Endodermal cell (in vitro differentiated cells): ENCODE measurements at places on chromosomes 2 and 18. TPM values are rescaled to one million over a fixed set of nuclear protein-coding genes. Genes with fewer than 3 reads are reported as not detected.

CDH2 gene
- total RNA-seq = 486 to 682 TPM (median 511 TPM) in 3 replicates

IL18RAP gene
- total RNA-seq = 0.11 to 1.3 TPM in 2 of 3 replicates, not detected in the other

DNA sequence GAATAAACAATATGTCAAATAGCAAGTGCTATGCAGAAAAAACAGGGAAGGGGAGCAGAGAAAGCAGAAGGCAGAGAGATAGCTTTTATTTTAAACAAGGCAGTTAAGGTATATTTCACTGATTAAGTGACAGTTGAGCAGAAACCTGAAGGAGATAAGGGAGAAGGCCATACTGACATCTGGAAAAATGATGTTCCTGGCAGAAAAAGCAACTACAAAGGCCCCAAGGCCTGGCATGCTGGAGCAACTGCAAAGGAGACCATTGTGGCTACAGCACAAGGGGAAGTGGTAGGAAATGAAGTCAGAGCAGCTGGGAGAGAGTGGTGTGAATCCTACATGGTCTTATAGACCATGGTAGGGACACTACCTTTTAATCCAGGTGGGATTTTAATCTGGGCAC, 8.9 kb upstream of the PCBP1 start:
- no peak for DNase-seq

GRCh38 chr2:8669157-8669817, 12.6 kb upstream of the ID2 start:
- no peak for DNase-seq

DNA sequence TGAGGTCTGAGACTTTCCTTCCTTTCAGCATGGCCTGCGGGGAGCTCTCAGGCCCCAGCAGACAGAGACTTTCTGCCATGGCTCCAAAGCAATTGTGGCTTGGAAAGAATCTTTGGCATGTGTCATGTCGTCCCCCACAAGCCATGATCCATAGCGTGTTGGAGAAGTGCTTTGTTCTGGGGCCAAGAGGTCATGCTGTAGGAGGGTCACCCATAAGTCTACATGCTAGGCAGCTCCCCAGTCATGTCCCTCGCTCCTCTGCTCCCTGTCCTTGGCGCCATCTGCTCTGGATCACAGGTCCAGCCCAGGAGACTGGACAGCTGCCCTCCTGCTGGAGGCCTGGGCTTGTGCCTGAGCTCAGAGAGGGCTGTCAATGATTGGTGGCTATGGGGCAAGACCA, 78.8 kb upstream of the LCLAT1 start:
- DNase-seq = no peak

DNA sequence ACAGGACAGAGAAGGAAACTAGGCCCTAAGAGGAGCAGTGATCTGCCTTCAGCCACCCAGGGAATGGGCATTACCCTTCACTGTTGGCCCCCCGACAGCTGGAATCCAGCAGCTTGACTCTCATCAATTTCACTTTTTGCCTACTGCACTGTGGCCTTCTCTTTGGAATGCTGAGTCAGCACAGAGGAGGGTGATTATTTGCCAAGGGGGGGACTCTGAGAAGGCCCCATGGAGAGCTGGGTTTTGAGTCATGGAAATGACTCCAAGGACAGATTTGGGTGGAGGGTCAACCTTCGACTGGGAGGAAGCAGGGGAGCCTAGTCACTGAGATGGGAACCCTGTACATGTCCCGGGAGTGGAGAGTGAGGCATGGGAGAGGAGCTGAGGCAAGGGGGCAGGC, 38.1 kb upstream of the NTSR2 start:
- DNase-seq = no peak

SRD5A2 gene
- 0.05 TPM in 1 of 2 replicates, not detected in the other for total RNA-seq

DNA sequence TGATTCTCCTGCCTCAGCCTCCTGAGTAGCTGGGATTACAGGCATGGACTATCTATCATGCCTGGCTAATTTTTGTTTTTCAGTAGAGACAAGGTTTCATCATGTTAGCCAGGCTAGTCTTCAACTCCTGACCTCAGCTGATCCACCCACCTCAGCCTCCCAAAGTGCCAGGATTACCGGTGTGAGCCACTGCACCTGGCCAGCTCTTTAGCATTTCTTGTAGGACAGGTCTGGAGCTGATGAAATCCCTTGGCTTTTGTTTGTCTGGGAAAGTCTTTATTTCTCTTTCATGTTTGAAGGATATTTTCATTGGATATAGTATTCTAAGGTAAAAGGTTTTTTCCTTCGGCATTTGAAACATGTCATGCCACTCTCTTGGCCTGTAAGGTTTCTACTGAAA, 20.2 kb downstream of the VPS54 start:
- DNase-seq = no peak

LOXL3 gene
- total RNA-seq = 5.4 to 13.5 TPM (median 8.0 TPM) in 3 replicates

DNA sequence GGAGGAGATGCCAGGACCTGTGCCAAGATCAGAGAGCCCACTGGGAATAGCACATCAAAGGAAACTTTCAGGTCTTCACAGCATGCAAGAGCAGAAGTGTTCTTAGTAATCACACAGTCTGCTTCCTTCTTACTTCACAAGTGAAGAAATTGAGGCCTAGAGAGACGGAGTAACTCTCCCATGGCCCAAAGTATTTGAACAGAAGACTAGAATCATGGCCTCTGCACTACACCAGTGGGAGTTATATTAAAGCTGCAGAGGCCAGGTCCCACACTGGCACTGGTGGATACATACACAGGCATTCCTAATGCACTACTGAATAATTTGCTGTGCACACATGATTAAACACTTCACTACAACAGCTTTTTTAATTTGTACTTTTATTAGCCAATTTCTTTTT, 107.6 kb upstream of the RMP24 start:
- peak; percentile 16 for DNase-seq

GRCh38 chr2:46979571-46979979, 64.0 kb upstream of the MCFD2 start:
- no peak for DNase-seq

- DNase-seq = no peak
These were observed 222.0 kb upstream of the CHAC2 start for GRCh38 chr2:53545604-53546003.

GRCh38 chr2:44933434-44933951, 8.0 kb upstream of the SIX3 start:
- DNase-seq = peak; percentile 72

DNA sequence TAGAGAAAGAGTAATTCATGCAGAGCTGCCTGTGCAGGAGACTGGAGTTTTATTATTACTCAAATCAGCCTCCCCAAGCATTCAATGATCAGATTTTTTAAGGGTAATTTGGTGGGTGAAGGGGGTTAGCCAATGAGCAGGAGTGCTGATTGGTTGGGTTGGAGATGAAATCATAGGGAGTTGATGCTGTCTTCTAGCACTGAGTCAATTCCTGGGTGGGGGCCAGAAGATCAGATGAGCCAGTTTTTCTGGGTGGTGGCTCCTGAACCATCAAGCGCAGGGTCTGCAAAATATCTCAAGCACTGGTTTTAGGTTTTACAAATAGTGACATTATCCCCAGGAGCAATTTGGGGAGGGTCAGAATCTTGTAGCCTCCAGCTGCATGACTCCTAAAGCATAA, 312.8 kb upstream of the THSD7B start:
- no peak for DNase-seq

RGPD4 gene
- total RNA-seq = 0.07 to 0.15 TPM (median 0.13 TPM) in 3 replicates

GRCh38 chr18:75544496-75544895, 117.0 kb upstream of the SMIM21 start:
- no peak for DNase-seq

DNA sequence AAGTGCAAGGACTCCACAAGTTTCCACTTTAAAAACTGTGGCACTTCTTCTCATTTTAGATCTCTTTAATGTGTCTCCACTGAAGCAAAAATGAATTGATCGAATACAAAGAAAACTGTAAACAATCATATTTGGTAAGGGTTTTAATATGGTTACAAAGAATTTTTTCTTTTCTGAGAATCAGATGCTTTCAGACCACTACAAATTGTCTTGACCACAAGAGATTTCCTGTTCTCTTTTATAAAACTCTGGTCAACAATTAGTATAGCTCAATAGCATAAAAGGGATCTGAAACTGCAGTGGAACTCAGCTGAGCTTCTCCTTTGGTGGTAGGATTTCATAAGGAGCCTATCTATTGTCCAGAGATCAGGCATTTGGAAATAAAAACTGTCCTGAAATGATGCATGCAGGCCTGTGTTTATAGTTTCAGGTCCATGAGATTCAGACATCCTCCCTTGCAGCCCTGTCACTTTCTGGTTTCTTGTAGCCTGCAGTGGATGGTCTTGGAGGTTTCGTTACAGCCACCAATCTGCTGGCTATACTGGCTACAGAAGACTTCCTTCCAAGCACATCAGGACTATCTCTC, 120.0 kb downstream of the DOCK10 start:
- DNase-seq = no peak

GRCh38 chr2:13581471-13581870, 864.7 kb downstream of the TRIB2 start:
- peak; percentile 85 for DNase-seq

BBS5 gene
- 2.6 and 3.2 TPM in 2 replicates for total RNA-seq

- DNase-seq = no peak
These were observed 735.7 kb upstream of the SLC8A1 start for GRCh38 chr2:41187376-41188122.

DNA sequence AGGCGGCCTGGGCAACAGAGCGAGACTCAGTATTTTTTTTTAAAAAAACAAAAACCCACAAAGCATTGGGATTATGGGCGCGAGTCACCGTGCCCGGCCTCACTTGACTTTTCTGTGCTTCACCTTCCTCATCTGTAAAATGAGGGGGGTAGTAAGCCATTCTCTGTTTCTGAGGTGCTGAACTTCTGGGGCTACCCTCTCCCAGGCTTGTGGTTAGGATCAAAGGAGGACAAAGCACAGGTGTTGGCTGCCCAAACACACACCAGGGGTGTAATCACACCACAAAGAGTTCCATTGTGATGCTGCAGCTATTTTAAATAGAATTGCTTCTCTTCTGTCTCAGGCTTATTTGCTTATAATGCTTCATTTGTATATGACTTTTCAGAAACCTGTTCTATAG, 35.8 kb upstream of the INHBB start:
- DNase-seq = peak; percentile 76

DNA sequence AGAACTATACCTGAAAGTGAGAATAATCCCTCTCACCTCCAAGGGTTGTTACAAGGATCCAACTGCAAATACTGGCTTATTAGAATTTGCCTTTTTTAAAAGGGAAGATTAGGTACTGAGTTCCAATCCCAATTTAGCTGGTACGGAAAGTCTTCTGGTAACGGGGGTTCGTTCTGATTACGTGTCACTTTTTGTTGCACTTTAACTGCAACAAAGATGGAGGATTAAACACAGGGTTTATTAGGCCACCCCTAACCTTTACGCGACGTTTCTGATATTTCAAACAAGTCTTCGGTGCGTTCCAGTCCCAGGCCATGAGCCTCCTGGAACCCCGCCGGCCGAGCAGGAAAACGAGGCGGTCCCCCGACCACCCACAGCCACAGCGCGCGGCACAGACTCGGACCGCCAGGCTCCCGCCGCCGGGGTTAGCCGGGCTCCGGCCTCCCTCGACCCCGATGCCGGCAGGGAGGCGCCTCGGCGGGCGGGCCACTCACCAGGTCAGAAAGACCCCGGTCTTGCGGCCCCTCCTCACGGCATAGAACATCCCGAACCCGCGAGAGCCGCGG, 411 bp downstream of the RNASEH1 start:
- DNase-seq = no peak

GRCh38 chr18:63205791-63206252, 113.7 kb downstream of the BCL2 start:
- no peak for DNase-seq

DNA sequence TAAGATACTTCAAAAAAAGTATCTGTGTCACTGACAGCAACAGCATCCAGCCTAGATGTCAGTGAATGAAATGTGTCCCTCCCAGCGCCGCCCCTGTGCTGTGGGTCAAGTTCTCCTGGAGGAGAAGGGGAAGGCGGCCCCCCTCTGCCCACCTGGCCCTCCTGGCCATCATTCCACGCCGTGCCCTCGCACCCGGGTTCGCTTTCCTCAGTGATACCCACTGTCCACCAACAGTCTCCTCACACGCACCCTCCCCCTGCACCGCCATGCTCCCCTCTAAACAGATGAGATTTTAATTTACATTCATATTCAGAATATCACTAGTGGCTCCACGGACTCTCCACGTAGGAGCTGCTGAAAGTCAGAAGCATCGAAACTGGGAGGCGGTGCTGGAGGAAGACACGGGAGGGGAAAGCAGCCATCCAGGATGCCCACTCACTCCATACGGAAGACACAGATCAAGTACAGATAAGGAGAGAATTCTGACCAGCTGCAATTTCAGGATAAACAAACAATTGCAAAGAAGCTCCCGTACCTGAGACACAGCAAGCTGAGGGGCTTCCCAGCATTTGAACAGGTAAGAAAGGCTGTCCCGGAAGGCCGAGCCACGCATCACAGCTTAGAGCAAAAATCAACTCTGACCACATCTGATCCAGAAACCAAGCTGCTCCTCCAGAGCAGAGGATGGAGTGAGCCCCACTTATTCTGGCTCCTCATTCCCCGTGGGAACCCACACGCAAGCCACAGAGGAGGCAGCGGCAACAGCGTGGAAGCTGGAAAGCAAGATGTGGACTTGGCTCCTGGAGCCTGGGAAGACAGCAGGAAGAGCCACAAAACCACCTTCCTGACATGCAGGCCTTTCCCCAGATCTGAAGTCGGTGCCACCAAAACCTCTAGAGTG, 49.7 kb downstream of the PXDN start:
- peak; percentile 23 for DNase-seq

DNA sequence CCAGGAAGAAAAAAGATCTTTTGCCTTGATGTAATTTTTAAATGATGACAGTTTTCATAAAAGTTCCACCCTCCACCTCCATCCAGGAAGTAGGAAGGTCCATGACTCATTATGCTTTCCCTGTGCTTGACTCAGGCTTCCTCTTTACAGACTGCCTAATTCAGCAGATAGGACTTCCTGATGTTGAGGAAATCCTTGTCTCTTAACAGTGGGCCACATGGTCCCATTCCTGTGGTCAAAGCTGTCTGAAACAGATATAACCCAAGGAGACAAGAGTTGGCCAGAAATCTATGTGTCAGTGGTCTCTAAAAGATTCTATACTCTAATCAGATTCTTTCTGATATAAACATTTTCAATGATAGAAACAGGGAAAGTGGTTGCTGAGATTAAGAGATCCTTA, 119.1 kb downstream of the BAZ2B start:
- no peak for DNase-seq

DNA sequence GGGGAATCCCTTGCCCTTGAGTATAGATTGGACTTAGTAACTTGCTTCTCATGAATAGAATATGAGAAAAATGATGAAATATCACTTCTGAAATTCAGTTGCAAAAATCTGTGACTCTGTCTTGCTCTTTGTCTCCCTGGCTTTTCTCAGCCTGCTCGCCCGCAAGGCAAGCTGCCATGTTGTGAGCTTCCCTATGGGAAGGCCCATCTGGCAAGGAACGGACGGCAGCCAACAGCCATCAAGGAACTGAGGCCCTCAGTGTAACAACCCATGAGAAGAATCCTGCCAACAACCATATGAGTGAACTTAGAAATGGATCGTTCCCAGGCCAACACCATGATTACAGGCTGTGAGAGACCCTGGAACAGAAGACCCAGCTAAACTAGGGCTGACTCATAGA, 58.4 kb upstream of the PGAP1 start:
- no peak for DNase-seq
